ENCODE measurements at places on chromosomes 2 and 18.

DNA sequence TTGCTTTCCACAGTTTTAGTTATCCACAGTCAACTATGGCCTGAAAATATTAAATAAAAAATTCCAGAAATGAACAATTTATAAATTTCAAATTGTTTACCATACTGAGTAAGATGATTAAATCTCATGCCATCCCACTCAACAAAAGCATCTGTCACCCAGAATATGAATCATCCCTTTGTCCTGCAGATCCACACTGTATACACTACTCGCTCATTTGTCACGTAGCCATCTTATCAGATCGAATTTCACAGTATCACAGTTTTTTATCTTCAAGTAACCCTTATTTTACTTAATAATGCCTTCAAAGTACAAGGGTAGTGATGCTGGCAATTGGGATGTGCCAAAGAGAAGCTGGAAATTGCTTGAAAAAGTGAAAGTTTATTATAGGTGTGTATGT, 291.8 kb upstream of the LRATD1 start:
- DNase-seq: no peak

GRCh38 chr18:36692921-36693332, 135.9 kb downstream of the TPGS2 start:
- DNase-seq: no peak

- DNase-seq: no peak
These were observed 58.0 kb downstream of the ZNF516 start for GRCh38 chr18:76437011-76437410.

DNA sequence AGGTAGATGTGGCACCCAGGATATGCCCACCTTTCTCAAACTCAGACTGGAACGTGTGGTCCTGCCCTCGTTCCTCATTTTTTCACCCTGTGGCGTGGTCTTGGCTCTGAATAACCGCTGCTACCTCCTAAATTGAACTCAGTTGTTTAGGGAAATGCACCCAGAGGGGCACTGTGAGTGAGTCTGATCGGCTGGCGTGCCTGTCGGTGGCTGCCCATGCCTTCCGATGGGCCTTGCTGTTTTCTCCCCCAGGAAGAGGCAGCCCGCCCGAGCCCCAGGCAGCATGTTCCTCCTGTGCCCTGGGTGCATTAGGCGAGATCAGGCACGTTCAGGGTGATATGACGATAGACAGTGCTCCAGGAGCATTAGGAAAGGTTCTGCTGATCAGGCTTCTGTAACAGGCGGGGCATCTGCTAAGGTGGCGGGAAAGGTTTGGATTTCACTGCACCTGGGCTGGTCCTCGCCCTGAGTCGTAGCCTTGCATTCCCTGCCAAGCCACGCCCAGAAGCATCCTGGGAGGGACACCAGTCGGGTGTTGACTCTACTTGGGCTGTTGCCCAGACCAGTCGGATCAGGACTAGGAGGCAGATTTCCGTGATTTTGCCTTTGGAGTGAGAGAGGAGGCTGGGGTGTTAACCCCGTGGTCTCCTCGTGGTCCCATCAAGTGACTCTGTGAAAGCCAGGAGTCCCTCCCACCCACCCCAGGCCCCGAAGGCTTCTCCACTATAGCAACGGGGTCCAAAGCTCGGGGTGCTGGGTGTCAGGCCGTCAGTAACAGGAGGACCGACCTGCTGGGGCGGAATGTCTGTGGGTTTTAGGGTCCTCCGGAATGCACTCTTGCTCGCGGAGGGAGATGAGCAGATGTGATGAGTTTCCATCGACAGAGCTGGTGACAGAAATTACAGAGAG, 75.1 kb downstream of the SH3BP4 start:
- DNase-seq: no peak

- peak; percentile 40 for DNase-seq
These were observed 1.1 kb upstream of the SPAST start for GRCh38 chr2:32061973-32062861.

DNA sequence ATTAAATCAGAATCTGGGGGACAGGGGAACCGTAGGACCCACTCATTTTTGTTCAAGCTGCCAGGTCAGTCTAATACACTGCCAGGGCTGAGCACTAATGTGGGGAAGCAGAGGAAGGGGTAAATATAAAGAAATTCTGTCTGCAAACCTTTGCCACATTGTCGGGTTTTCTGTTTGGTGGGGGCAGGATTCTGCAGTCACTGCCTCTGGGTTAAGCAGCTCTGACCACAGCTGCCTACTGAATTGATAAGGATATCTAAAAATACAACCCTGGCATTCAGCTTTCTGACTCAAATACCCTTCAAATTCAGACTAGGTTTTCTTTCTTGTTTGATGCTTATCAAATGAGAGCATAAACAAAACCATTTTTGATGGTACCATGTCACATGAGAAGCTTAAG, 6.0 kb downstream of the DNER start:
- DNase-seq: no peak

DNA sequence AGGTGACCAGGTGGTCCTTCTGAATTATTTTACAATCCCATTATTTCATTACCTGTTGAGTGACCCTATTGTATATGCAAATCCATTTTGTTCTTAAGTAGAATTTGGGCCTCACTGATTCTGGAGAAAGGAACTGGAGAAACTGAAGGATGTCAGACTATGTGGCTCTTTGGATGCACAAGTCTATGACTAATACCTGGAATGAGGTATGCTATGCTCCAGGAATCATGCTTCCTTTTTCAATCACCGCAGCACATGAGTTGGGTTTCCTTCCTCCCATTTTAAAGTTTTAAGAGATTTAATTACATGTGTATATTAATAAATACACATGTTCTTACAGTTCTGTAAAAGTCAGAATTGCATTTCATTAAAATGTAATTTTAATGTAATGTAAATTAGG, 253.9 kb upstream of the VWC2L start:
- DNase-seq: no peak

- DNase-seq: no peak
These were observed 20.5 kb downstream of the SNORC start for GRCh38 chr2:232890536-232890895.

DNA sequence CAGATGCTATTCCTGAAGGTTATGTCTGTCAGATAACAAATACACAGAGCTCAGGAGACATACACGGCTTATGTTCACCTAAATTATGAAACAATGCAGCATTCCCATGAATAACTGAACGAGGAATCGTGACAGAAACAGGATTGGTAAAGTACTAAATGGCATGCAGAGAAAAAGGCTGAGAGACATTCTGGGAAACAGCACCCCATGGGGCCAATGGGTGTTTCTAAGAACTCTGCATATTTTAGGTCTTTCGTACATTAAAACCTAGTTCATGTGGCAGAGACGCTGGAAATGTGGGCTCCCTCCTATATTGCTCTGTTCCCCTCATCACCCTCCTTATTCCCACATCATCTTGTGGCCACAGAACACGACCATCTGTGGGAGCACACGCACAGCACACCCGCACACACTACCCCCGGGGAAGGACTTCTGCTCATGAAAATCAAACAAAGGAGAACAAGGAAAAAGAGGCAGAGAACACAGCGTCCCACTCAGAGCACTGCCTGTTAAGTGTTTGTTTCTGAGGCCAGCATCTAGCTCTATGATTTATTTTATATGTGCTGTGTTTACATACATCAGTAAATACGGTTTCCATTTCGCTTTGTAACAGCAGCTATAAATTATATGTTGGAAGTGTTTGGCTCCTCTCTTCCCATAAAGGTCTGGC, 143.6 kb downstream of the AFF3 start:
- no peak for DNase-seq

- DNase-seq: no peak
These were observed 57.9 kb upstream of the EPC2 start for GRCh38 chr2:148586522-148587128.
